ENCODE measurements at places on chromosomes 6 and 20.

DNA sequence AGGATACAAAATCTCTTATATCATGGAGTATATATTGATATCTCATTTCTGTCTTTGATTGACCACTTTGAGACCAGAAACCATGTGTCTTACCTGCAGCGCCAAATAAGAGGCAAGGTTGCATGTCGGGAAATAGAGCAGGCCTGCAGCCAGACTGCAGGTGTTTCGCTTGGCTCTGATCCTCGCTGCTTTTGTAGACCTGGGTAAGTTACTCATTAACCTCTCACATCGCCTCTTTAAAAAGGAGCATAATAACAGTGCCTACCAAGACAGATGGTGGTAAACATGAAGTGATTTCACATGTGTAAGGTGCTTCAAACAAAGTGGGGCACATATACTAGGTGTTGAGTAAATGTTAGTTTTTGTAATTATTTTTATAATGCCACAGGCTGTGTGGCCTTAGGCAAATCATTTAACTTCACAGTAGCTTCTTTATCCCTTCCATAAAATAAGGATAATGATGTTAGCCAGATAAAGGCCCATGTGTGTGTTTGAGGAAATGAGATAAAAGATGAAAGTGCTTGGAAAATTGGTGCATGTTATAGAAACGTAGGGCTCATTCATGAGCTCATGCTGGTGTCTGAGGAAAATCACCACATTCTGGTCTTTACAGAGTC lies 248.8 kb upstream of the MAP3K7 start:
- no peak for DNase-seq

DNA sequence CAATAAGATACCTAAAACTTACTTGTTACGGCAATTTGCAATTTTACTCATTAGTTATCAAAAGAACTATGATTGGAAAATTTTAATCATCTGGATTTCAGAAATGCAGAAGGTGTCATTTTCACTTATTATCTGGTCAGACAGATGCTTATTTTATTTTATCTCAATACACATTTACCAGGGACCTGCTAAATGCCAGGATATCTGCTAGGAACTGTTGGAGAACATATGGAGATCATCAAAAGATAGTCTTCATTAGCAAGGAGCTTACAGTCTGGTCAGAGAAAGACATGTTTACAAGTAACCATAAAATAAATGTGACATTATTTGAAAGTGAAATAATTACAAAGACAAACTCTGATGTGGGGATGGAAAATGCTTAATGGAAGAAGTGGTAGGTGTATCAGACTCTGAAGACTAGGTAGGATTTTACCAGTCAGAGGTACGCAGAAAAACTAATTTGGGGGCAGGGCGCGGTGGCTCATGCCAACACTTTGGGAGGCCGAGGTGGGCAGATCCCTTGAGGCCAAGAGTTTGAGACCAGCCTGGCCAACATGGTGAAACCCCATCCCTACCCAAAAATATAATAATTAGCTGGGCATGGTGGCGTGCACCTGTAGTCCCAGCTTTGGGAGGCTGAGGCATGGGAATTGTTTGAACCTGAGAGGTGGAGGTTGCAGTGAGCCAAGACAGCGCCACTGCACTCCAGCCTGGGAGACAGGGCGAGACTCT lies 137.8 kb downstream of the MYB start:
- no peak for DNase-seq

DNA sequence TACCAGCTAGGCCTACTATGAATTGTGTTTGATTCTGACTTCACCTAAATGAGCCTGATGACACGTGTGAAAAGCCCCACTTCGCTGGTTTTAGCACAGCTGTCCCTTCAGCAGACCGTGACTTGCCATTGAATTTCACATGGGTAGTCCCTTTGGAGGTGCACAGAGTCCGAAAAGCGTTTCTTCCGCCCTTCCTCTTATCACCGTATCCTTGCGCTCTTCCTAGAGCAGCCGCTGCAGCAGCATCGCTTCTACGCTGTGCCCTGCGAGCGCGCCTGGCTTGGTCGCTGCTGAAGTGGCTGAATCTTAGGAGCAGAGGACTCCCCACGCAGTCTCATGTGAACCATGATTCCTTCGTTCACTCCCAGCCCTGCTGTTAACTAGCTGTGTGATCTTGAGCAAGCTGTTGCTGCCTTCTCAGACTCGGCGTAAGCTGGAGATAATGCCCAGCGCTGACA lies 127.0 kb downstream of the PACRG start:
- no peak for DNase-seq

DNA sequence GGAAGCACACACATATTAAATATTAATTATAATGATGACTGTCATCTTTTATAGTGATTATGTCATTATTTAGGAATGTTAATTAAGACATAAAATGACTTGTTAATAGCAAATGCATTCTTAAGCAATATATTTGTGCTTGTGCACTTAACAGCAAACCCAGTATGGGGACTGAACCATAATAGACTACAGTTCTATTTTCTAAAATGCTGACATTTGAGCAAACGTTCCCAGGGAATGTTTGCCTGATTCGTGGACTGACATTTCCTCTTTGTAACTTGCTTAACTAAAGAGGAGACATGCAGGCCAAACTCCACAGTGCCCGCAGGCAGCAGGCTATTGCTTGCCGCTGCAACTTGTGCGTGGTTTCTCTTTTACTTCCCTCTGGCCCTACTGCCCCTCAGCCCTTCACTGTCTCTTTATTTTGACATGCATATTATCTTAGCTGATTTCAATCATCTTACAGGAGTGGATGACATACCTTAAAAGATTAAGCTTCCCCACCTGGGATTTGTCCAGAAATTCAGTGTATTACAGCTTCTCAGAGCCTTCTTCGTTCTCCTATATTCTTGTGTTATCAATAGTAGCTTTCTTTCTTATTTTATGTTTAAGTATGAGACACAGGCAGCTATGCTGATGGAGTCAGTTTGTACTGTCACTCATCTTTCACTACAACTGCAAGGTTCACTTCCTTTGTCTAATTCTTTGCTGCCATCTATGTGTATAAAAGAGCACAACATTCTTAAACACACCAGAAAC lies 141.5 kb downstream of the GMDS start:
- DNase-seq = peak; percentile 63

GRCh38 chr6:25623879-25624278 lies 28.1 kb upstream of the SCGN start:
- no peak for DNase-seq

GRCh38 chr6:80454661-80455365 lies 348.3 kb downstream of the BCKDHB start:
- DNase-seq = peak; percentile 56

DNA sequence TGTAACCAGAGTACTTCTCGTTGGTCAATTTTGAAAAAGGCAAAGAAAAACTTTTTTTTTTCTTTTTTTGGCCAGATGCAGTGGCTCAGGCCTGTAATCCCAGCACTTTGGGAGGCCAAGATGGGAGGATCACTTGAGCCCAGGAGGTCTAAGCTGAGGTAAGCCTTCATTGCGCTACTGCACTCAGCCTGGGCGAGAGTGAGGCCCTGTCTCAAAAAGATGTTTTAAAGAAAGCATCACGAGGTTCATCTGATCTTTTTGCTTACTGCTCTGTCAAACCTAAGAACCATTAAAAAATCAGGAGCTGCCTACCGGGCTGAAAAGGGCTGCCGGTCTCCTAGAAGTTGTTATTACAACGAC lies 607 bp downstream of the LYRM2 start:
- no peak for DNase-seq

GRCh38 chr6:50778696-50779095 lies 40.0 kb upstream of the TFAP2B start:
- DNase-seq = no peak

GRCh38 chr6:10532392-10532791 lies 11.2 kb downstream of the GCNT2 start:
- DNase-seq = no peak

DNA sequence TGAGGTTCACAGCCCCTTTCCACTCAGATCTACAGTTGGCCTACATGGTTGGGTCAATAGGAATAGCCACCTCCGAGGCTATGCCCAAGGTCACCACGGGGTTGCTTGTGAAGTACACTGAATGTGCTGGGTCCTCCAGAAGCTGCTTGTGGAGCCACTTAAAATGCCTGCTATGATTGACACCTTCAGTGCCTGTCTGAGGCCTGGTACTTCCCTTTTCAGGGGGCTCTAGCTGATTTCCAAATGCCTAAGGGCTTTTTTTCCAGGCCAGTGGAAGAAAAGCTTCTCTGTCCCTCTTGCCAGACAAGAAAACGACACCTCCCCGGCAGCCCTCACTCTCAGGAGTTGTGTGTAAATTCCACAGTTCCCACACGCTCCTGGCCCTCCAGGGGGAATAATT lies 6.3 kb upstream of the NXT1 start:
- no peak for DNase-seq

DNA sequence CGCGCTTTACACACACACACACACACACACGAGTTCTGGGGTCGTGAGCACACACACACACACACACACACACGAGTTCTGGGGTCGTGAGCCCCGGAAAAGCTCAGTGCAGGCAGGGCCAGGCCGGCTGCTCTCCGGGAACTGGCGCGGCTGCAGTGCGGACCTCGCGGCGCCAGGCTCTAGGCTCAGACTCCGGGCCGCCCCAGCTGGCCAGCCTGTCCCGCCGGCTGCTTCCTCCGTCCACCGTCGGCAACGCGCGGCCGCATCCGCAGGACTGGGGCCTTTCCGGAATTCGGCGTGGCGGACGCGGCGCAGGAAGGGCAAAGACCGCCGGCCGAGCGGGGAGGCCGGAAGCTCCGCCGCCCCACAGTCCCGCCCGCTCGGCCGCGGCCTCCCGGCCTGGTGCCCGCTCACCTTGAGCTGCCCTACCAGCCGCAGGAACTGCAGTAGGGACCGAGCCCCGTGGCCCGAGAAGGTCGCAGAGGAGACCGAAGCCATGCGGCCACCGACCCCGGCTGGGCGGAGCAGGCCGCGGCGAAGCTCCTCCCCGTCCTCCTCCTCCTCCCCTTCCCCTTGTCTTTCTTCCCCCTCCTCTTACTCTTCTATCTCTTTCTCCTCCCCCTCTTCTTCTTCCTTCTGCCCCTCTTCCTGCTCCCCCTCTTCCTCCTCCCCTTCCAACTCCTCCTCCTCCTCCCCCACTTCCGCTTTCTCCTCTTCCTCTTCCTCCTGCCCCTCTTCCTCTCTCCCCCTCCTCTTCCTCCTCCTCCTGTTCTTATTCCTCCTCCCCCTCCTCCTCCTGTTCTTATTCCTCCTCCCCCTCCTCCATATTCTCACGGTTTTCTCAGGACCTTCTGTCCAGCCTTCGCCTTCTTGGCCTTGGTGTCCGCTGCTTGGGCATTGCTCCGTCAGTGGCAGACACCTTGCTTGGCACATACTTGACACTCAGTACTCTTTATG lies at the start of gene HDDC2:
Gene HDDC2, minus strand, starts transcription at position 533 of the 957 bp plus-strand sequence. Its CDS starts 35 bp downstream, at position 498.
- peak; percentile 90 for DNase-seq
